ENCODE measurements at places on chromosomes 7 and 10. TPM values are rescaled to one million over a fixed set of nuclear protein-coding genes. Genes with fewer than 3 reads are reported as not detected.

The MYL10 gene
- total RNA-seq = not detected

The LSM8 gene
- total RNA-seq = 44.0 TPM

The SLC29A3 gene
- total RNA-seq = 15.3 TPM

The DCLRE1A gene
- 6.5 TPM for total RNA-seq

The EIF3B gene
- 228 TPM for total RNA-seq

The MALRD1 gene
- not detected for total RNA-seq

The GPR26 gene
- total RNA-seq = not detected

The CYP3A5 gene
- 1.6 TPM for total RNA-seq

The TMEM168 gene
- 8.8 TPM for total RNA-seq

The PDZD7 gene
- 0.63 TPM for total RNA-seq

The CYP26A1 gene
- 2.7 TPM for total RNA-seq

The EVX1 gene
- not detected for total RNA-seq

The MRC1 gene
- not detected for total RNA-seq

The ELN gene
- total RNA-seq = not detected

The ABCC2 gene
- total RNA-seq = 154 TPM

The MAGI2 gene
- total RNA-seq = 0.51 TPM

The PPP1R17 gene
- not detected for total RNA-seq

The DRGX gene
- not detected for total RNA-seq

The SLC26A3 gene
- not detected for total RNA-seq

The C10orf67 gene
- total RNA-seq = 0.11 TPM

The DENND2A gene
- total RNA-seq = 0.25 TPM

The CLRN3 gene
- total RNA-seq = not detected

The HOXA9 gene
- total RNA-seq = 0.68 TPM

The ZNF438 gene
- 1.6 TPM for total RNA-seq

The CPVL gene
- 0.14 TPM for total RNA-seq

The ACTL6B gene
- not detected for total RNA-seq

The CYP2C9 gene
- not detected for total RNA-seq

The SNX10 gene
- total RNA-seq = 4.9 TPM

The SMO gene
- 13.8 TPM for total RNA-seq

The RADIL gene
- 2.7 TPM for total RNA-seq

The CAV2 gene
- 177 TPM for total RNA-seq

The UNCX gene
- 0.09 TPM for total RNA-seq

The CAPZA2 gene
- total RNA-seq = 126 TPM

The PITX3 gene
- 0.27 TPM for total RNA-seq

The NKX1-2 gene
- total RNA-seq = 0.05 TPM

The NEURL1 gene
- 0.18 TPM for total RNA-seq

The NT5C2 gene
- 71.5 TPM for total RNA-seq

The PNLIPRP3 gene
- not detected for total RNA-seq

The FAM24B gene
- 12.9 TPM for total RNA-seq

The C10orf105 gene
- not detected for total RNA-seq

The FOXL3 gene
- not detected for total RNA-seq

The LIPF gene
- total RNA-seq = not detected

The IGFBP3 gene
- 221 TPM for total RNA-seq

The PODXL gene
- total RNA-seq = 62.1 TPM

The GNGT1 gene
- total RNA-seq = not detected

The OPN1SW gene
- total RNA-seq = not detected

The CUL2 gene
- 26.4 TPM for total RNA-seq

The TMEM178B gene
- 1.1 TPM for total RNA-seq

The ASB4 gene
- total RNA-seq = 0.42 TPM

The FRA10AC1 gene
- total RNA-seq = 6.2 TPM

The NUTM2B gene
- 0.19 TPM for total RNA-seq

The STEAP4 gene
- not detected for total RNA-seq

The NANOS1 gene
- 3.8 TPM for total RNA-seq

Measured in A549 treated with RU486 at 1 μM for 4 hours (cell line).